Activated CD8-positive, alpha-beta memory T cell treated with anti-CD3 and anti-CD28 coated beads, Interleukin-2, amount 50 U/mL, for 48 hours (primary cell): ENCODE measurements at places on chromosomes 12 and 14.

- no peak for DNase-seq
Observed at GRCh38 chr14:26905229-26905628, 307.4 kb upstream of the NOVA1 start.

DNA sequence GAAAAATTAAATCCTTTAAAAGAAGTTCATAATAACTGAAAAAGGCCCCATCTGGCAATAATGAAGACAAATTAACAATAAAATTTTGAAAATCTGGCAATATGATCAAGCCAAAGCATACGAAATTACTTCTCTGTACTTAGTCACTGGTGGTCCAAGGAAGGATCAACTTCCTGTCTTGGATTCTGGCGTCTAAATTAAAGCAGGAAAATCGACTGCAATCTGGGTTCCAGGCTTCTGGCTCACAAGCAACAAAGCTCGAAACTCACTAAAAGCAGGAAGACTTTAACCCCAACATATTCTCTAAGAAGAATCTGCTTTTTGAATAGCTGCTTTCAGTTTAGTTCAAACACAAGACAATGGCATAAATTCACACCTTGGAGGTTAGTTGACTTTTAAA, 49.7 kb downstream of the LRIG3 start:
- DNase-seq, result no peak

- no peak for DNase-seq
Observed at GRCh38 chr14:63174760-63175191, 29.5 kb upstream of the RHOJ start.

DNA sequence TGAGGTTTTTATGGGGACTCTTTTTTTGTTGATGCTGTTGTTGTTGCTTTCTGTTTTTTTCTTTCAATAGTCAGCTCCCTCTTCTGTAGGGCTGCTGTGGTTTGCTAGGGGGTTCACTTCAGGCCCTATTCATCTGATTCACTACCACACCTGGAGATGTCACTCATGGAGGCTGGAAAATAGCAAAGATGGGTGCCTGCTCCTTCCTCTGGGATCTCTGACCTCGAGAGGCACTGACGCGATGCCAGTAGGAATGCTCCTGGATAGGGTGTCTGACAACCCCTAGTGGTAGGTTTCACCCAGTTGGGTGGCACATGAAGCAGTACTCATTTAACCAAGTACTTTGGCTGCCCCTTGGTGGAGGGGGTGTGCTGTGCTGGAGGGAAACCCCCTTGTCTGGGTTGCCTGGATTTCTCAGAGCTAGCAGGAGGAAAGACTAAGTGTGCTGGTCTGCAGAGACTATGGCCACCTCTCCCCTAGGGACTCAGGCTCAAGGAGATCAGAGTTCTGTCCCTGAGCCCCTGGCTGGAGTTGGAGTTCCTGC, 745.5 kb downstream of the TMTC2 start:
- no peak for DNase-seq
